ENCODE measurements at places on chromosomes 11 and 22.

DNA sequence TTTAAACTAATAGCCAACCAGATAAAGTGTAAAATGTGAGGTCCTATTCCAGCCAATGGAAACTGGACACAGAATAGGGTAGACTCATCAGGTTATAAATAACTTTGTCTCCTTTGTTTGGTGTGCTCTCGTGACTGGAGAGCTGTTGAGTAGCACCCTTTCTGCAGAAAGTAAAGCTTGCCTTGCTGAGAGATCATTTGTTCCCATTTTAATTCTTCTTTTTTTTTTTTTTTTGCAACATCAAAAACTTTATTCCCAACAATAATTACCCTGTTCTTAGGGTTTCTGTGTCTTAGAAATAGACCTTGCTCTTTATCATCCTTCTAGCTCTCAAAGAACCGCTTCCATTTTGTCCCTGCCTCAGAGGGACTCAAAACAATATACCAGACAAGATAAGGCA, 220.4 kb downstream of the FAM76B start:
- no peak for DNase-seq

- DNase-seq = no peak
These were observed 194.1 kb upstream of the CCDC90B start for GRCh38 chr11:83480251-83480650.

DNA sequence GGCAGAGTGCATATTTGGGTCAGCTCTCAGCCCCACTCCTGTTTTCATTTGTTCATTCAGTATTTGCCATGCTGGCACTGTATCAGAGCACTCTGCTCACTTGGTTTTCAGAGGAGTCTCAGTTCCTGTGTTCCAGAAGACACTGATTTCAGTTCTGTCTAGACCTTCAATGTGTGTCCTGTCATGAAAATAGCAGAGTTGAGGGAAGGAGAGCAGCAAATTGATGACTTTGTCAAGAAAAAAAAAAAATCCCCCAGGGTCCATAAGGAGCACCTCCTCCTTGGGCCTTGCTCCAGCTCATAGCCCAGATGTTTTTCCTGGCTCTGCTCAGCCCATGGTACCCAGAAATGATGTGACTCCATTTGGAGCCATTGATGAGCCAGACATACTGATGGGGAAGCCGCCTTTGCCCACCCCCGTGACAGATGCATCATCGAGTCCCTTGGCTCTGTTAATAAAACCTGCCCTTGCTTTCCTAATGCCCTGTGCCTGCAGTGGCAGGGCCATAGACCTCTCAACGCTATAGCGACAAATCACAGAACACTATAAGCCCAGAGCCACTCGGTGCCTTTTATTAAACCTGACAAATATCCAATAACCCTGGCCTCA, 107.0 kb downstream of the PKNOX2 start:
- DNase-seq = no peak

- DNase-seq = no peak
These were observed 2.6 kb downstream of the SPDYC start for GRCh38 chr11:65172600-65172999.

GRCh38 chr22:17831501-17832251, 57.4 kb upstream of the BID start:
- DNase-seq = no peak

GRCh38 chr11:15555161-15555560, 440.4 kb downstream of the INSC start:
- DNase-seq = no peak

DNA sequence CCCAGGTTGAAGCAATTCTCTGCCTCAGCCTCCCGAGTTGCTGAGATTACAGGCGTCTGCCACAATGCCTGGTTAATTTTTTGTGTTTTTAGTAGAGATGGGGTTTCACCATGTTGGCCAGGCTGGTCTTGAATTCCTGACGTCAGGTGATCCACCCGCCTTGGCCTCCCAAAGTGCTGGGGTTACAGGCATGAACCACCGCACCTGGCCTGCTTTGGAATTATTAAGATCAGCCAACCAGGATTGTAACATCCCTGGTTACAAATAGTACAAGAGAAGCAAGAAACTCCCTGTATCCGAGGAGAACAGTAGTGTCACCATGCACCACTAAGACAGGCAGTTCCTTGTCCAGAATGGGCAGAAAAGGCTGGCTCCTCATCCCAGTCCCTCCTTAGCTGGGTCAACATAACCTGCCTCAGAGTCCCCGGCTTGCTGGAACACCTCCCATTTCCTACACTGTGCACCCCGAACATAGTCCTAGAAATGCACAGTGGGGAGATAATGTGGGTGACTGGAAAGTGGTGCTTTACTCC, 77.2 kb upstream of the INCENP start:
- DNase-seq = no peak

- no peak for DNase-seq
These were observed 38.2 kb upstream of the PANX1 start for GRCh38 chr11:94090401-94090800.

- no peak for DNase-seq
These were observed 93.0 kb downstream of the SLC1A2 start for GRCh38 chr11:35326266-35326879.

GRCh38 chr11:78253797-78254196, 65.1 kb downstream of the USP35 start:
- DNase-seq = no peak

GRCh38 chr22:38027487-38027886, 29.7 kb upstream of the PICK1 start:
- DNase-seq = no peak

DNA sequence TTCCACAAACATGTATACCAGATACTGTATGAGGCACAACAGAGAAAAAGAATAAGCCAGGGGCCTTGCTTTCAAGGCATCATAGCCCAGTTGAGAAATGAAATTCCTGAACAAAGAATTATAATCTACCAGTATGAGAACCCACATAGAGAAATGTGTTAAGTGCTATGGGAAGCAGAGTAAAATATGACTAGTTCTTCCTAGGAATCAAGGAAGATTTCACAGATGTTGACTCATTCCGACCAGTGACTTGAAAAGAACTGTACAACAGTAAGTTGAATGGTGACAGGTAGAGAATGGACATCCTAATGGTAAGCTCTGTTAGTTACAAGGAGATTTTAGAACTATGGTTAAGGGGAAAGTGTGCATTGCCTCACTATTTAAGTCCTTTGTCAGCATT, 102.6 kb downstream of the TRIM44 start:
- DNase-seq = no peak

DNA sequence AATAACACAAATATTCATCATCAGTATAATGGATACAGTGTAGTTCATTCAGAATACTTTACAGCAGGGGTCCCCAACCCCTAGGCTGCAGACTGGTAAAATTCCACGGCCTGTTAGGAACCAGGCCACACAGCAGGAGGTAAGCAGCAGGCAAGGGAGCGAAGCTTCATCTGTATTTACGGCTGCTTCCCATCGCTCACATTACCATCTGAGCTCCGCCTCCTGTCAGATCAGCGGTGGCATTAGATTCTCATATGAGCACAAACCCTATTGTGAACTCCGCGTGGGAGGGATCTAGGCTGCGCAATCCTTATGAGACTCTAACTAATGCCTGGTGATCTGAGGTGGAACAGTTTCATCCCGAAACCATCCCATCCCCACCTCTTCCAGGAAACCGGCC, 125.1 kb downstream of the SERGEF start:
- DNase-seq = no peak

- no peak for DNase-seq
These were observed at the start of gene TBX10 for GRCh38 chr11:67639438-67639859. TSS of gene TBX10 (minus strand) at chr11:67639763. CDS start at chr11:67639472, 291 bp downstream.

- no peak for DNase-seq
These were observed at the start of gene SSTR3 for GRCh38 chr22:37212174-37212906. TSS of gene SSTR3 (minus strand) at chr22:37212477. CDS start at chr22:37207803, 4,674 bp downstream.

- no peak for DNase-seq
These were observed 23.5 kb downstream of the OTUB1 start for GRCh38 chr11:64009710-64010109.

GRCh38 chr11:122780296-122780949, 57.9 kb upstream of the CRTAM start:
- no peak for DNase-seq

GRCh38 chr22:34434371-34434770, 514.1 kb upstream of the LARGE1 start:
- no peak for DNase-seq

DNA sequence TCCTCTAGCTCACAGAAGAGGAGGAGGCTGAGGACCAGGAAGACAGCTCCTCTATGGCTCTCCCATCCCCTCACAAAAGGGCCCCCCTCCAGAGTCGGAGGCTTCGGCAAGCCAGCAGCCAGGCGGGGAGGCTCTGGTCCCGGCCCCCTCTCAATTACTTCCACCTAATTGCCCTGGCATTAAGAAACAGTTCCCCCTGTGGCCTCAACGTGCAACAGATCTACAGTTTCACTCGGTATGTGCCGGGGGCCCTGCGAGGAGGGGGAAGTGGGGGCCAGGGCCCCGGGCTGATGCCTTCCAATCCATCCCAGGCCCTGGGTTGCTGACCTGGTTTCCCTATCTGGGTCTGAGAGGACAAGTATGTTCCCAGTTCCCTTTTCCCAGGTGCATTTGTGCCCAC, 7.9 kb downstream of the FOXR1 start:
- no peak for DNase-seq

GRCh38 chr22:36860821-36861659, at the start of gene NCF4:
TSS of gene NCF4 (plus strand) at chr22:36861006. CDS start at chr22:36861172, 166 bp downstream.
- no peak for DNase-seq

GRCh38 chr11:96279896-96280290, 63.1 kb downstream of the MAML2 start:
- no peak for DNase-seq

GRCh38 chr22:49589811-49590210, 237.9 kb downstream of the BRD1 start:
- no peak for DNase-seq

- no peak for DNase-seq
These were observed 35.8 kb downstream of the CSTPP1 start for GRCh38 chr11:46972343-46972742.

DNA sequence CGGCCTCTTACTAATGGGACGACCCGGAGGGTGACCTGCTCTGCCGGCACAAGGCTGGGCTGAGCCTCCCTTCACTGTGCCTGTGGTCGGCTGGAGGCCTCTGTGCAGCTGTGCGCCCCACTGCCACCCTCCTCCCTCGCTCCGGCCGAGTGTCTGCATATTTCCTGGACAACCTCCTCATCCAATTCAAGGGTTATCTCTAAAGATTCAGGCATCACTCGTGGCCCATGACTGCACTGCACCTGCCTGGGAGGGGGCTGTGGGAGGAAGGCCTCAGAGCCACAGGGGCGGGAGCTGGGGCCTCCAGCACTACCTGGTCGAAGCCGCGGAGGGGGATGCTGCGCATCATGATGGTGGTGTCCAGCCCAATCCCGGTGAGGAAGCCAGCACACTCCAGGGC, 43.1 kb upstream of the GNB1L start:
- DNase-seq = no peak

- DNase-seq = no peak
These were observed 62.8 kb downstream of the DDX10 start for GRCh38 chr11:108727665-108728064.
